Activated naive CD4-positive, alpha-beta T cell (primary cell): ENCODE measurements at places on chromosomes 7 and 10.

- no peak for DNase-seq
Measured at GRCh38 chr10:124935946-124936345, 6.0 kb upstream of the ZRANB1 start.

DNA sequence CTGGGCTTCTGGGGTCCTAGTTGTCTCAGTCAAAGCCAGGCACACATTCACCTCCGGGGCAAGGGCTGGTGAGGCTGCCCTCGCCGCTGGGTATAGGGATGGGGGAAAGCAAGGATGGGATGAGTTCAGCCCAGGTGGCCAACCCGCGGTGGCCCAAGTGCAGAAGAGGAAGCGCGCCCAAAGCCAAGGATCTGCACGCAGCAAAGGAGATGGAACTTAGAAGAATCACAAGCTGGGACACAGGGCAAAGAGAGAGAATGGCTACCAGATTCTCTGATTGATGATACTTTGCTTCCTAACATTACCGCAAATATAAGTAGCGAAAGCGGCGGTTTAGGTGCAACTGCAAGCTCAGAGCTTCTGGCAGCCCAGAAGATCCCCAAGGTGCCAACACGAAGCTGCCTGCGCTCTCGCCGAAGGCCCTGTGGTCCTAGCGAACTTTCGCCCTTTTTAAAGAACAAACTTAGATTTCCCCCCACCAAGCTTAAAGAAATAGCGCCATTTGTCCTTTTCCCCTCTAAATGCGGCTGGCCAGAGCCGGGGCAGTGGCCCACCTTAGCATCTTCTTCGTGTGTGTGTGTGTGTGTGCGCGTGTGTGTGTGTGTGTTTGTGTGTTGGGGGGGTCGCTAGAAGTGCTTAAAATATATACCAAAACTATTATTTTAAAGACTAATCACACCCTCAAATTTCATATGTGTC, 927 bp upstream of the MKX start:
- no peak for DNase-seq

DNA sequence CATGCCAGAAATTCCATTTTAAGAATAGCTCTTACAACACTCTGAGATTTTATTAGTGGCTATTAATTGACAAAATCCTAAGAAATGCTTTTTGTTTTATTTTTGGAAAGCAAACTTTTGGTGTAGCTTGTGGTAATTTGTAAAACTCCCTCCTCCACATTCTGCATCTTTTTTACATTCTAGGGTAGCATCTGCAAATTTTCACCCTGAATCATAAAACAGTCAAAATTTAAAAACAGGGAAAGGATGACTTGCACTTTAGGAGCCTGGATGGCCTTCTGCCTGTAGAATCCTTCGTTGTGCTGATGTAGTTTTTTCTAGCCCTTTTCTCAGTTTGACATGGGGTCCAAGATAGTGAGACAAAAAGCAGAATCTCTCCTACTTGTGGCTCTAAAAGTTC, 316.1 kb downstream of the ADRA2A start:
- DNase-seq, result no peak

- no peak for DNase-seq
Measured at GRCh38 chr7:8249121-8249520, 12.8 kb downstream of the ICA1 start.

GRCh38 chr10:70879207-70879606, 9.2 kb downstream of the PCBD1 start:
- DNase-seq, result no peak

DNA sequence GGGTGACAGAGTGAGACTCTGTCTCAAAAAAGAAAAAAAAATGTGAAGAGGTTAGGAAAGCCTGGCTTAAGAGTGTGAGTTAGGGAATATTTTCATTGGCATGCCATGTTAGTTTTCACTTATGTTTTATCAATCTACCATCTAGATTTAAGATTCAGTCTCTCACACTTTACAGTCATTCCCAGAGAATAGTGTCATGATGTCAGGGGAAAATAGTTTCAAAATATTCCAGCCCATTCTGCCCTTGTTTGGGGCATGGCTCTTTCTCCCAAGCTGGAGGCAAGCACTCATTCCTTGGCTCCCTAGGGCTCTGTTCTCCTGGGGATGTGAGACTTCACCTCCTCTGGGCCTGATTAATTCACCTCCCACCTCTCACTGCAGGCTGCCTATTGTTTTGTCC, 331.5 kb downstream of the CXCL12 start:
- no peak for DNase-seq

DNA sequence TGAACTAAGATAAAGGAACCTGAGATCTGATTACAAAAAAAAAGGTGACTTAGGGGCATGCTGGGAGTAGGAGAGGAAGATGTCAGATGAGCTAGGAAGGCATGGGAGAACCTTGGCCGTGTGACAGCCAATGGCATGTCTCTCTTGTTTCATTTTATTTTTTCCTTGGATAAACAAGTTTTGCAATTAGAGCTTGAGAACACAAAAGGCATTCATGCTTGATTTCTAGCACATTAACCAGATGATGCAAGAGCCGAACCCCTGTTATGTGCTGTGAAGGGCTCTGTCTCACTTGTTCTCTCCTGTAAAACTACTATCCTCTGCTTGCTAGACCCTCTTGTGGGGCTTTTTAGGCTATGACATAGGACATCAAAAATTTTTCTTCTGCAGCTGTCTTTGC, 134.3 kb upstream of the ASAH2 start:
- DNase-seq, result no peak

DNA sequence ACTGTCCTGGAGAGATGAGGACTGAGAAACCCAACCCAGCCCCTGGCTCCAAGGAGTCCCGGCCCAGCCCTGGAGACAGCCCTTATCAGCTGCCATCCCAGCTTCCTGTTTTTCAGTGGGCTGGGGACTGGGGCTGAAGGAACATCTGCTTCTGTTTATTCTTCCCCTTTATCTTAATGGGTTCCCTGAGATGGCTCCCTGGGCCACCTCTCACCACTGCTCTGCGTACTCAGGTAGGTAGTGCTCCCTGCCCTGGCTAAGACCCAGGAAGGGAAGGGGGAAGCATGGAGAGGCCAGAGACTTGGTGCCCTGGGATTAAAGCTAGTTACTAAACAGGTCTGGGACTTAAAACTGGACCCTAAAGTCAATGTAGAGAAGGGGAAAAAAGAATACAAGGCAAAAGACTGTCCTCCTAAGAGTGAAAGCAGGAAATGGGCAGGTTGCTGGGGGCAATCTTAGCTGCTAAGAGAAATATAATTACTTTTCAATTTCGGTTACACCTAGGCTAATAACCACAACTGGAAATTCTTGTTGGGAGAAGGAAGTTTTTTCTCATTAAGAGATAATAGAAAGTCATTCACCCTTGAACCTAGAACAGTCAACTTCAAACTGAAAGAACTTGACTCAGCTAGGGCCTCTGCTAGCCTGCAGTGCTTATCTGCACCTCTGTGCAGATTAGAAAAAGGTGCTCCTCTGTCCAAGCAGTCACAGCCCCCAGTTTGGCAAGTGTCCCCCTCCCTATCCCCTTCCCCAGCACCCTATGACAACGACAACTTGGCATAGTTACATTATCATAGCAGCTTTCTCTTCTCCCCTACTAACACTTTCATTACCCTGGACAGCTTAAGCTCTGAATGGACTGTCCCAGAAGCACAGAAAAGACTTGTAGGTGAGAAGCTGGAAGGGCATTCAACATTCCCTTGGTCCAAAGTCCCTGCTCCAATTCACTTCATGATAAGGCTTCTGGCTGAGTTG, 65.6 kb upstream of the KDM7A start:
- DNase-seq, result no peak

DNA sequence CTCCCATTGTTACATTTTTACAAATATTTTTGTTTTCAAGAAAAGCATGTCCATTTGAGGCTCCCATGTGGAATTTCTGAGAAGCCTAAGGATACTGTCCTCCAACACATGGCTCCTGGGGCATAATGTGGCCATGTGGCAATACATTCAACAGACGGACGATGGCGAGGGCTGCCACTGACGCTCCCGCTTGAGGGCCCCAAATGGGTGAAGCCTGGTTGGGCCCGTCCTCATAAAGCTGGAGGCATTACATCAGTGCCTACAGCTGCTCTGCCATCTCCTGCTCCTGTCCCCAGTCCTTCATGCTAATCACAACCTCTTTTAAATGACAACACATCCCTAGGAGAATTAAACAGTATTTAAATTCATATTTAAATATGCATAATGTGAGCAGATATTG, 246.8 kb downstream of the TNS3 start:
- DNase-seq, result no peak

DNA sequence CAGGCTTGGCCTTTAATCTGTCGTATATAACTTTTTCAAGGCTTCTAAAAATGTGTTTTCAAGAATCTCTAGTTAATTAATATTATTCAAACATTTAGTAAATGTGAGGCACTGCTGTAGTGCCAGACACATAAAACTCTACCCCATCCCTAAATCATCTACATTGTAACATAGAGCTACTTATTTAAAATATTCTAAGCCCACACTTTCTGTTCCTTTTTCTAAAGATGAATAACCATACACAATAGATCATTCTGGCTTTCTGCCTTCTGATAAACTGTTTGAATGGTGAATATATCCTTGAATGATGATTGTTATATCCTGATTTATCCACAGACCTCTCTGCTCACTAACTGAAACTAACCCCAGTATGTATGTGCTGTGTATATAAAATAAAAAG, 41.4 kb downstream of the BRAF start:
- no peak for DNase-seq

GRCh38 chr7:12052211-12052610, 158.9 kb upstream of the TMEM106B start:
- DNase-seq, result no peak

DNA sequence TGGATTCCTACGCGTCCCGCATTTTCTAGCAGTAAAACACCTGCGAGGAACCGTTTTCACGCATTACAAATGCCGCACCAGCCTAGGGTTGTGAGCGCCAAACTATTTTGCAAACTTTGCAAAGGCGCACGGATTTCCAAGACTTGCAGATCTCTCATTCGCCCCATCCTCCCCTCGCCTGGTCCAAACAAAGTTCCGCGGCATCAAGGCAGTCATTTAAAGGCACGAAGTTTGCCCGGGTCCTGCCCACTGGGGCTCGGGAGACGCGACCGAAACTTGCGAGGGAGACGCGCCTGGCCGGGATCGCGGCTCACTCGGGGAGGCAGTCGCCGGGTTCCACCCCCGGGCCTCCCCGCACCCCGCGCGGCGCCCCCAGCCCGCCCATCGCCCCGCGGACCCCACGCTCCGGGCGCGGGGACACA, 613 bp downstream of the USP6NL start:
- DNase-seq, result peak; percentile 3

DNA sequence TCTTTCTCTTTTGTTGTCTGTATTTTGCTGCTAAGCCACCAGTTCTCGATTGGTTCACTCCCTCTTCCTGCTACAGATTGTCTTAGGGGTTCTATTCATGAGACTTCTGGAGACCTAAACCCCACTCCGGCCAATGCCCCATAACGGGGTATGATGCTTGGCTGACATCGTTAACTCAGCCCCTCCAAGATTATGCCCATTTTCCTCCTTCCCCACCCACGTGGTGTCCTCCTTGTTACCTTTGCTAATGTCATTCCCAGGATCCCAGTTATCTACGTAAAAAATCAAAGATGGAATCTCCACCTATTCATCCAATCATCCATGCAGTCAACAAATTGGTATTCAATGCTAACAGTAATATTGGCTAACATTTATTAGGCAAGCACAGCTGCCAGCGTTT, 228.3 kb downstream of the CAMK1D start:
- DNase-seq, result no peak

DNA sequence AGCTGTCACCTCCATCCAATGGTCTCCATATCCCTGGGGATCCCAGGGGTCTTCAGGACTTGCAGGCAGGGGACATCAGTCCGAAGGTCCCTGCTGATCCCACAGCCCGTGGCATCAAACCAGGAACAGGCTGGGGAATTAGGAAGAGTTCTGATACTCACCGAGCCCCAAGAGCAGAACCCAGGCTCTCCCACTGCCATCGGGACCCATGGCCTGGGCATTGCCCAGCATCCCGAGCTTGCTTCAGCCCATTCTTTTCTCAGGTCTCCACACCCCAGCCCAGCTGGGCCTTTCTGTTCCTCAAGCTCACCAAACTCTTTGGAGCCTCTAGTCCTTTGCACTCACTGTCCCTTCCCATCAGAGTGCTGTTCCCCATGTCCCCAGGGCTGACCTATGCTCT, 280.9 kb downstream of the GRID1 start:
- DNase-seq, result no peak

DNA sequence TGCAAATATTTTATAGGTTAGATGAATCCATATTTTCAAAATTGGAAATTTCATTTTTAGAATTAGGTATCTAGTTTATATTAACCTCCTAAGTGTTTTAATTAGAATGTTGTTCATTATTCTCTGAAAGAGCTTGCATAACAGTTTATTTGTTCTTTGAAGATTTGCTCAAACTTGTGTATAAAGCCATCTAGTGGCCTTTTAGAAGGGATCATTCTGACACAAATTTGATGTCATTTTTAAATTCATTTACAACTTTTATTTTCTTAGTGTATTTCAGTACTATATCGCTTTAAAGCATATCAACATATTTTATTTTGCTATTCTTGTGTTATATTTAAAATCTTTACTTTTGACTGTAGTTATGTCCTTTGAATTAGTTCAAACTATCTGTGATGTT, 527.0 kb upstream of the NRG3 start:
- DNase-seq, result no peak

DNA sequence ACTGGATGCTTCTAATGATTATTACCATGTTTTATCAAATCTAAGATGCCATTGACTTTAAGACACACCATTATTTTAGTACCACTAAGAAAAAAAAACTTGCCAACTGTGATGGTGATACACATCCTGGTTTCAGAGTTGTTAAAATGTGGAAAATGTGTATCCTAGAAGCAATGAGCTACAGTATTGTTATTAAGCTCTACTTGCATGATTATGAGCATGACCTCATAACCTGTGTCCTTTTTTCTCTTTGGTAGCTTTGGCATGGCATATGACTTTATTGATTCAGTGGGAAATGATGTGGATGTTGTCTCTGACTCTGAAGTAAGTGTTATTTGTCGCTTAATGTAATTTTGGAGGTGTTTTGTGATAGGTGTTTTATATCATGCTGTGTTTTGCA, 3.3 kb downstream of the EDRF1 start:
- DNase-seq, result no peak

GRCh38 chr10:124565565-124566221, 104.1 kb downstream of the LHPP start:
- DNase-seq, result no peak

DNA sequence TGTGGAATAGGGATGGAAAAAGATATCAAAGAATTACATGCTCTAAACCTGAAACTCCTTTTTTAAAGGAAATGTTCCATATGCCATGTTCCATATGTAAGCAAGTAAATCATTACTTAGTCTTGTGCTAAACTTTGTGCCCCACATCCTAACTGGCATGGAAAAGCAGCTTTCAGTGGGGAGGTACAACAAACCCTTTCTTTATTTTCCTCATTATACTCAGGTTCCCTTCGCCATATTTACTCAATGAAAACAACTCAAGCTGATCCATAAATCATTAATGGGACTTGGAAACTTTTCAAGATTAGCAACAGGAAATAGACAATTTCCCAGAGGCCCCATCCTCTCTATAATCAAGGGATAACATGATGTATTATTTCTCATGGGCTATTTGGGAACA, 56.0 kb downstream of the GSAP start:
- no peak for DNase-seq
